GM10248 (cell line): ENCODE measurements at places on chromosomes 2 and 18.

GRCh38 chr2:7020468-7020867 is 103.3 kb downstream of the RNF144A start:
- no peak for DNase-seq

GRCh38 chr2:88232074-88232782 is 62.1 kb downstream of the THNSL2 start:
- DNase-seq = no peak

GRCh38 chr2:174247474-174248186 is 702 bp downstream of the OLA1 start:
- DNase-seq = peak; percentile 35

DNA sequence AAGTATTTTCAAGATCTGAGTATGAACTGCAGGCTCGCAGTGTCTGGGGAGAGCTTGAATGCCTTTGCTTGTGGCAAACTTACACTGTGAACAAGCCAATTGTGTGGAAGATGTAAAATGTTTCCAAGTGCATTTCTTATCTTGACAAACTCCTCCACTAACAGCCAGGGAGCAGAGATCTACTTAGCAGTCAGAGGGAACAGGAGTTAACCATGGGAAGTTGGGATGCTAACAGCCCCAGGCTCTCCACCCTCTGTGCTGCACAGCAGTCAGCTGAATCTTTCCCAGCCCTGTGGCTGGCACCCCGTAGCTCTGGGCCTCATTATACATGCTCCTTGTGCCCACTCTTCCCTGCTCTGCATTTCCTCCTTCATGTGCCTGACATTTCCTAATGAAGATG is 450.2 kb downstream of the TSN start:
- no peak for DNase-seq

GRCh38 chr2:100870652-100871531 is 51.0 kb downstream of the NPAS2 start:
- no peak for DNase-seq

- no peak for DNase-seq
These were observed 63.8 kb downstream of the PDE11A start for GRCh38 chr2:178008636-178009289.

GRCh38 chr2:235300368-235301201 is 193.3 kb upstream of the AGAP1 start:
- DNase-seq = no peak

DNA sequence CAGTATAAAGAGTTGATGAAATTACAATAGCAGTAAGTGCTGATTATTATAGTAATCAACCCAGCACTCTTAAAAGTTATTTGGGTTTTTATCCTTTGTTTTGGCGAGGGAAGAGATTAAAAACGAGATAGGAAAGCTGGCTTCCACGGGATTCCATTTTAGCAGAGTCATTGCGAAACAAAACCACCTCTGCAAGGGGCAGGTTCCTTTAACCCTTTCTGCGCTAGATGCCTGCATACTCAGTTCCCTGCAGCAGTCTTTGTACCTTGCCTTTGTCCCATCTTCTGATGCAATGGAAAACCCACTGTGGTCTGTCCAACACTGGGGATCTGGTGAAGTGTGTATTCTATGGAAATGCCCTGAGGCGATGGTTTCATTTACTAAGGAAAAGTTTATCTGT is 2.7 kb downstream of the YPEL5 start:
- DNase-seq = no peak

- DNase-seq = no peak
These were observed 11.6 kb upstream of the PTPN2 start for GRCh38 chr18:12895626-12896025.

DNA sequence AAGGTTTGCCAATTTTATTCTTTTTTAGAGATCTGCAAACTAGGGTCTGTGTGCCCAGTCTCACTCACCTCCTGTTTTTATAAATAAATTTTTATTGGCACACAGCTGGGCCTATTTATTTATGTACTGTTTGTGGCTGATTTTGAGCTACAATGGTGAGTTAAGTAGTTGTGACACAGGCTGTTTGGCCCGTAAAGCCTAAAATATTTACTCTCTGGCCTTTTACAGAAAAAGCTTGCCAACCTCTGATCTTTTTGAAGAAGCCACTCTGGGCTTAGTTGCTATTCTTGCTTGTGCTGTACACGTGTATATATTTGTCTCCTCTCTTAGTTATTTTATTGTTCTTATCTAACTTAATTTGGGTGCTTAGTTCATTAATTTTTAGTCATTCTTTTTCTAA is 14.5 kb downstream of the NAB1 start:
- no peak for DNase-seq

DNA sequence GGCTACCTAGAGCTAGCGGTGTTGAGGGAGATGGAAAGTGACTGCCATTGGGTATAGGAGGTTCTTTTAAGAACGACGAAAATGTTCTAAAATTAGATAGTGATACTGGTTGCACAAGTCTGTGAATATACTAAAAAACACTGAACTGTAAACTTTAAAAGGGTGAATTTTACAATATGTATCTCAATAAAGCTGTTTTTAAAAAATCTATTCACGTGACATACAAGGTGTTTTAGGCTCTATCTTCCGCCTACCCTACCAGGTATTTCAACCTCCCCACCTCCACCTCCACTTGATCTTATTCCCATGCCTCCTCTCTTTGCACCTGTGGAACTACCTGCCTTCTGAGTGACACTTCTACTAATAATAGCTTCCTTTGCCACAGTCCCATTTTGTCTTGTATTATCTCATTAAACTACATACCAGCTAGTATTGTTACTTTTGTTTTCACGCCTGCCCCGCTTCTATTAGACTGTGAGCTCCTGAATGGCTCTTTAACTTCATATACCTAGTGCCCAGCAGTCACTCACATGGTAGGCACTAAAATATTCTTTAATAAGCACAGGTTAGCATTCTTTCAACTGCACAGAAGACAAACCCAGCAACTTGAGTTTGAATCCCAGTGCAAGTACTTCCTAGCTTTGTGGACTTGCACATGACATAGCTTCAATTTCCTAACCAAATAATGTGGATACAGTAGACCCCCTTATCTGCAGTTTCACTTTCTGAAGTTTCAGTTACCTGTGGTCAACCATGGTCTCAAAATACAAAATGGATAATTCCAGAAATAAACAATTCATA is 9.3 kb downstream of the ITSN2 start:
- no peak for DNase-seq

GRCh38 chr2:168969865-168970264 is 61.3 kb downstream of the ABCB11 start:
- DNase-seq = no peak

DNA sequence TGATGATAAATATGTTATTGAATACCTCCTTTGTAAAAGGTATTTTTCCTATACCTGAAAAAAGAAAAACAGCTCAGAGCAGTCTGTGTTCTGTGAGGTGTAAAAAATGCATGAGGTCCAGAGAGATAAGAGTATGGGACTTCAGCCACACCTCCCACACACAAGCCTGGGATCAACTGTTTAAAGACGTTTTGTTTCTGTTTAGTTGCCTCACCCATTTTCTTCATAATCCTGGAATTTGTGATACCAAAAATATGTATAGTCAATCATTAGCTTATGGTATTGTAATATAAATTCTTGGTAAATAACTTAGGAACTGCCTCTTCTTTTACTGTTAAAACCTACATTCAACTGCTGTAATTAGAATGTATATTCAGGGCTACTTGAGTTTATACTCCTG is 1322.9 kb upstream of the TMEFF2 start:
- no peak for DNase-seq

- no peak for DNase-seq
These were observed 280.3 kb upstream of the TRIB2 start for GRCh38 chr2:12436483-12436882.

GRCh38 chr2:105274046-105274445 is 32.5 kb downstream of the GPR45 start:
- DNase-seq = no peak

GRCh38 chr2:116440104-116440653 is 1374.3 kb upstream of the DDX18 start:
- DNase-seq = no peak

- no peak for DNase-seq
These were observed 60.3 kb downstream of the CACNB4 start for GRCh38 chr2:152038441-152038958.

GRCh38 chr2:206378835-206379234 is 64.5 kb upstream of the ADAM23 start:
- DNase-seq = no peak

- no peak for DNase-seq
These were observed 289.0 kb downstream of the RNF144A start for GRCh38 chr2:7206111-7206810.

GRCh38 chr2:1823187-1824169 is 79.2 kb upstream of the PXDN start:
- DNase-seq = no peak

- DNase-seq = no peak
These were observed 63.1 kb downstream of the NAPG start for GRCh38 chr18:10588975-10589374.

DNA sequence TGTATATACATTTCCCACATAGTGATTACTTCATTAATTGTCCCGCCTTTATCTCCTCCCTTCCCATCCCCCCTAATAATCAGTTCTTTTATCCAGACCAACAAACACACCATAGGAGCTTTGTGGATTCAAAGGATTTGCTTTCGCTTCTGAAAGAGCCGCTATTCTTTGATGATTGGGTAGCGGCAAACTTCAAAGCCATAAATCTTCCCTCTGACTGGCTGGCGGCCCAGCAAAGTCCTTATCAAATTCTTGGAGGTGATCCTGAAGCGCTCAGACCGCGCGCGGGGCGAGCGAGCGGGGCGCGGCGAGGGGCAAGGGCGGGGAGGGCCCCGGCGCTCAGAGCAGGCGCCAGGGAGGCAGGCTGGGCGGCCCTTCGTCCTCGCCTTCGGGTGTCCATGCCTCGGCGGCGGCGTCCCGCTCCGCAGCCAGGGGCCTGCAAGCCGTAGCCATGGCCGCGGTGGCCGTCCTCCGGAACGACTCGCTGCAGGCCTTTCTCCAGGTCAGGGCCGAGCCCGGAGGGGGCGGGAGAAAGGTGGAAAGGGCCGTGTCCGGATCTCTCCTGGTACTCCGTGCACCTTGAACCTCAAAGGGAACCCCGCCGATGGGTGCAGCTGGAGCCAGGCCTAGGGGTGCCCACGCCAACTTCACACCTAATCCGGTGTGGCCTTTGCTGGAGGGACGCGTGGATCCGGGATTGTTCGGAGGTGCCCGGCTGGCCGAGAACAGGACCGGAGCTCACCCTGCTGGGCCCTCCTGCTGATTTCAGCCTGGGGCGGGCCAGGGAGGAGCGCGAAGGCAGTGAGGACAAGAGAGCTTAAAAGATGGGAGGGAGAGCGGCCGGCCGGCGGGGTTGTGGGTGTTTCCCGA is at the start of gene SP5:
TSS of gene SP5 (plus strand) at position 276 of the 870 bp plus-strand sequence. CDS start at position 452, 176 bp downstream.
- DNase-seq = peak; percentile 44

DNA sequence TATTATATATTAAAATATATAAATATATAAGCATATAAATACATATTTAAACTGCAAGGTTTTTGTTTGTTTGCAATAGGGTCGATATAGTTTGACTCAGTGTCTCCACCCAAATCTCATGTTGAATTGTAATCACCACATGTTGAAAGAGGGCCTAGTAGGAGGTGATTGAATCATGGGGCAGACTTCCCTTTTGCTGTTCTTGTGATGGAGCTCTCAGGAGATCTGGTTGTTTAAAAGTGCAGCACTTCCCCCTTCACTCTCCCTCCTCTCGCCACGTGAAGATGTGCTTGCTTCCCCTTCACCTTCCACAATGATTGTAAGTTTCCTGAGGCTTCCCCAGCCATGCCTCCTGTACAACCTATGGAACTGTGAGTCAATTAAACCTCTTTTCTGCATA is 2137.3 kb upstream of the CELF4 start:
- DNase-seq = no peak

GRCh38 chr2:239025951-239026461 is 178.1 kb downstream of the TWIST2 start:
- DNase-seq = no peak

DNA sequence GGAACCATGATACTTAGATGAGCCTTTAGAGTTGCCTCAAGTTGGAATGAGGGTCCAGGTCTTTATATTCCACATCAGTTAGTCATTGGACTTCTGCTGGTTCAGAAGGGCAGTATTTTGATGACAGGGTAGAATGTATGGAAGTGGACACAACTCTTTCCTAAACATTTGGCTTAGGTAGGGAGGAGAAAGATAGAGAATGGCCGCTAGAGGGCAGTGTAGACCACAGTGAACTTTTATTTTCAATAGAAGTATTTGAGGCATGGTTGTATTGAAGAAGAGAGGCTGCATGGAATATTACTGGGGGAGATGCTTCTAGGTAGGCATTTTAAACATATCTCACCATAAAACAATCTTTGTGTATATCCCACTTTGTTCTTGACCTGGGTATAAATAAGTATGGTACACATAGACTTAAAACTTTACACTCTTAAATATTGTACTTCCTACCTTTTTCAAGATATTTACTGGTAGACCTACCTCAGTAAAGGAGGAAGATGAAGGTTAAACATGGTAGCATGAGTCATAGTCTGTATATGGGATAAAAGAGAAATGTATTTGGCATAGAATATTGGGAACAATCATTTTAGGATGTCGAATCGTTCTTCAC is 497.6 kb upstream of the FAM98A start:
- DNase-seq = peak; percentile 15

DNA sequence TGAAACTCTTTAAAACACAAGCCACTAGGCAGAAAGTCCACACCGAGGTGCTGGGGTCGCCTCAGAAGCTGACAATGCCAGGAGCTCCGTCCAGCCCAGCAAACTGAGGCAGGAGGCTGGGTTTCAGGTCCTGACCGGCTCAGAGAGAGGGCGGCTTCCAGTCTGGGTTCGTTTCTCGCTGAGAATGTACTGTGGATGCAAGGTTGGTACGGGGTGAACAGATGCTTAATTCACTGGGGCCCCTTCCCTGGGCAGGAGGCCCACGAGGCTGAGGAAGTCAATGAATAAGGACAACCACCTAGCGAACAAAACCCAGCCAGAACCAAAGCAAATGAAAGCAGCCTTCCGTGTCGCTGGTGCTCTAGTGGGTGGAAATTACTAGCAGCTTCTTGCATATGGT is 142.0 kb downstream of the RTP5 start:
- no peak for DNase-seq

DNA sequence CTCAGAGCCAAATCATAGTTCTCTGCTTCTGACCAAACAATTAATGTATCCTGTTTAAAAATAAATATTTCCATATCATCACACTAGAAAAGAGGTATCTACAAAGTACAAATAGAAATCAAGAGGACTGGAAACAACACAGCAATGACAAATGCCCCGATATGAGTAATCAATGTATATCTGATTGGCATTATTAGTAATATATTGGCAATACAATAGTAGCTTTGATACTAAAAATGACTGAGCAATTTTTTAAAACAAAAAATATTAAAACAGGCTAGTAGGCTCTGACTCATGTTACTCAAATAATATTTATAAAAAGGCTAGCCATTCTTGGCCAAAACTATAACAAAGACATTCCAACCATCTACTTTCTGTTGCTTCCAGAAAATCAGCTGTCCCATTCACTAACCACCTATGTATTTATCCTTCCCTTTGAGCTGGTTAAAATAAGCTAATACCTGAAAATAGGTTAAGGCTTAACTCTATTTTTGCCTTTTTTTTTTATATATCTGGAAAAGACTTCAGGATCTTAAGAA is 13.3 kb downstream of the PPP4R3B start:
- no peak for DNase-seq

DNA sequence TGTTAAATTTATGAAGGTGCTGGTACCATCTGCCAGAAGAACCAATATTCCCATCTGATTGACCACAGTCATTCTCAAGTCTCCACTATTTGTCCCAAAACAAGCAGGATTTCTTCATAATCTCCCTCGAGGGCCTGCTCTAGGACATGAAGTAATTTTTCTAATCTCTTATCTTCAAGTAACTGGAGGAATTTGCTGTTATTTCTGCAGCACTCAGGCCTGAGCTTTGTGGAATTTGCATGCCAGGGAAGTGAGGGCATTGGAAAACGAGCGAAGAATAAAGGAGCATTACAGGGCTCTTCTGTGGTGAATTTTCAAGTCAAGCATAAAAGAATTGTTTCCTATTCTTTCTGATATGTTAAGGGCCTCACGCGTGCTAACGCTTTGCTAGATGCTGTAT is 161.2 kb upstream of the EPAS1 start:
- no peak for DNase-seq
